ENCODE measurements at places on chromosomes 7 and 10.
A peak's percentile ranks its signal among the peaks of the same experiment; 100 is the strongest.

DNA sequence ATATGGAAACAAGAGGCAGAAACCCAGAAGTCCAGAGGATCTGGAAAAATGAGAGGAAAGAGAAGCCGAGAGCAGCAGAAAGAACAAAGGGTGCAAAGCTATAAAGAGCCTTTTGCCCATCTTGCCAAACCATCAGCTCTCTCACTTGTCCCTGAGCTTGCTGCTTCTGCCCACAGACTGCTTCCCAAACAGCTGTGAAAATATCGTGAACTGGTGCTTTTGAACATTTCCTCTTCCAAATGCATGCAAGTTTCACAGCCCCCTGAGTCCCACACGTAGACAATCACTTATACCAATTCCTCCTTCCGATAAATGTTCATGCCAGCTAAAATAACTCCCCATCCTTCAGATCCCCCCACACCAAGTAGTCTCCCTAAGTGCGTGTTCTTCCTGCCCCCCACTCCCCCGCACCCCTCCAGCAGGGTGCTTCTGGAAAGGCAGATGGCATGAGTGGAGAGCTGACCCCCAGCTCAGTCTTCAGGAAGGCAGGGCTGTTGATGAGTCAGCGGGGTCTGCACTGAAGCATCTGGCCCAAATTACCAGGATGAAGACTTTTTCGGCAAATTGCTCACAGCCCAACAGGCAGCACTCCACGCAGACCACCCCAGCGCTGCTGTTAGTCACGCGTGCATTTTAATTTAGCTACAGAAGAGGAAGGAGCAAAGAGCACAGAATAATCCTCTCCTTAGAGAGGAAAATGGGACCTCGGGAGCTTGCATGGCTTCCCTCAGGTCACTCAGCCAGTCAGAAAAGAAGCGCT is 76.1 kb upstream of the KCNMA1 start:
- no peak for DNase-seq

DNA sequence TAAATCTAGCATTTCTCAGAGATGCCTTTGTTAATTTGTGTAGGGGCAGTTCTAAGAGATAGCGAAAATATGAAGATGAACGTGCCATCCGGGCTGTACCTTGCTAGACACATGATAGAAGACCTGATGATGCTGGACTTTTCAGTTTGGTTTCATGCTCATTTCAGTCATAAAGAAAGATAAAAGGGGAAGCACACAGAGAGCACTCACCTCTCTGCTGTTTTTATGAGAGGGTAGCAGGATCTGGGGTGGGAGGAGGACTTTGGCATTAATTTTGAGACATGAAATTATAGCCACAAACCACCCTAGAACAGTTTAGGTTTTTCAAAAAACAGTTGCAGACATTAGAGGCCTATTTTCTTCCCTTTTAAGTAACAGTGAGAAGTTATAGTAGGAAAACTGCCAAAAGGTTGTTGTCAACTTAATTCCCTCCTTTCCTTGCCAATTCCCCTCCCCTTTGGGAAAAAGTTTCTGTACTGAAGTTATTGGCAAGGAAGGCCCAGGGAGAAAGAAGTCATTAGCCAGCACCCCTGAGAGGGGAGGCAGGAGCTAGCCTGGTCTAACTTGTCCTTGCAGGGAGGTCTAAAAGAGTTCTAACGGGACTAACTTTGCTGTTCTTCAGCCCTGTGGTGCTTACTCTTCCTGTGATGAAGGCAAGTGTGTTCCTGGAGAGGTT is 2.6 kb downstream of the ST7 start:
- DNase-seq: peak; percentile 26

- DNase-seq: no peak
Observed at GRCh38 chr7:117143580-117143979, 179.3 kb downstream of the WNT2 start.

DNA sequence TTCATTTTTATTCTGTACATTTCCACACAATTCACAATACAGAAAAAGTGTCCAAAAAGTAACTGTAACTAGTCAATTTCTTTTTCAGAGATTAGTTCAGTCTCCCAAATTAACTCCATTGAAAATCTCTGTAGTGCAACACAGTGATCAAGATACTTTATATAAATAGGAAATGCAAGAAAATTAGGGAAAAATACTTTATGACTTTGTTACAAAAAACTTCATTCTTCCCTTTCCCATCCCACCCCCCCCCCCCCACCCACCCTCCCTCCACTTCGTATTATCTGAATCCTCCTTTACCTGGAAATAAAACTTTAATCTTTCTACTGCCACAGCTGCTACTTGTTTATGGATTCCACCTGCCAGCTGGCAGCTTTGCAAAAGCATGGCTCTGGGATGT is 37.5 kb upstream of the PTN start:
- DNase-seq: no peak

- DNase-seq: peak; percentile 13
Observed at GRCh38 chr10:76902949-76903348, 734.7 kb downstream of the KCNMA1 start.

DNA sequence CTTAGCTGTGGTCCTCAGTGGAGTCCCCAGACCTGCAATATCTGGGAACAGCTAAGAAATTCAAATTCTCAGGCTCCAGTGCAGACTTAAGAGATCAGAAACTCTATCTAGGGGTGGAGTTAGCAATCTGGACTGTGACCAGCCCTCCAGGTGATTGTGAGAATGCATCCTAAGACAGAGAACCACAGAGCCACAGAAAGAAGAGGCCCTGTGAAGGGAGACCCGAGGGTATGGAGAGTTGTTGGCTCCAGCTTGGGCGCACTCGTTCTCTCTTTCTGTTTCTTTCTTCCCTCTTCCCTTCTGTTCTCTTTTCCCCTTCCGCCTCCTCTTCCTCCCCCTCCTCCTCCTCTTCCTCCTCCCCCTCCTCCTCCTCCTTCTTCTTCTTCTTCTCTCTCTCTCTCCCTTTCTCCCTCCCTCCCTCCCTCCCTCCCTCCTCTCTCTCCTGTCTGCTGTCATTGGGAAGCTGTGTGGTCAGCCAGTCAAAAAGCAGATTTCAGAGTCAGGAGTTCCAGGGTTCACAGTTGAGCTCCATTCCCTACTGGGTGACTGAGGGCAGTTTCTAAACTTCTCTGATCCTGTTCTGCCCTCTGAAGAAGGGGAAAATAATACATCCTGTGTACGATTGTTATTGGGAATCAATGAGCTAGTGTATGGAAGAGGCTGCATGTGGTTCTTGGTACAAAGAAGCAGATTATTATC is 62.1 kb upstream of the STEAP1B start:
- no peak for DNase-seq

DNA sequence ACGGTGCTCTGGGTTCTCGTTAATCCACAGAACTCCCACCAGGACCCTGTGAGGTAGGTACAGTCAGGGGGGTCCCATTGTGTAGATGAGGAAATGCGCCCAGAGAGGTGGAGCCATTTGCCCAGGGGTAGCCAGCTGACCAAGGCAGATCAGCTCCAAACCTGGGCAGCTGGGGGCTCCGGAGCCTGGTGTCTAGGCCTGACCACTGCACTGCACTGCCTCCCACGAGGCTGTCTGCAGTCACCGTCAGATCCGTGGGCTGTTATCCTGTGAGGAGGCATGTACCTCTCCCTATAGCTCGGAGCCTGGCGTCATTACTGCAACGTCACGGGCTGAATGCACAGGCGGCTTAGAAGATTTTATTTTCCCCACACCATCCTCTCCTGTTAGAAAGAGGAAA is 411.8 kb upstream of the FOXK1 start:
- no peak for DNase-seq

DNA sequence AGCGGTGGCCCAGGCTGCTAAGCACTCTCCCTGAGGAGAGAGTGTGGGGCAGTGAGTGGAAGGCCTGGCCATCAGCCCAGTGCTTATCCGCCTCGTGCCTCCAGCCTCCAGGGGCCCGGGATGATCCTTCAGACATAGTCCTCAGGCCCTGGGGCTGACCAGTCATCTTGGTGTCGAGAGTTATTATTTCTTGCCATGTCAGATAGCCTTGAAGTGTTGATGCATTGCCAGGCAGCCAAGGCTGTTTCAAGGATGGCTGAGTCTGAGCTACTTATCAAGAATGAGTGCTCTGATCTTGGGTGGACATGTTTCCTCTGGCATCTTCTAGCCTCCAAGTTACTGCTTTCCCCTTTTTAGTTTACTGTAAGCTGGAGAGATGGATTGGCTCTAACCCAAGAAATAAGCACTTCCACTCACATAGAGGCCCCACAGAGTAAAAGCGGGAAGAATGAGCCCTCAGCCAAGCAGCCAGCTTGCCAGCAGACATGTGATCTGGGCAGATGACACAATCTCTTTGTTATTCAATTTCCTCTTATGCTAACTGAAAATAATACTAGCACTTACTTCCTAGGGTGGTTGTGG is 136.5 kb upstream of the NAMPT start:
- peak; percentile 54 for DNase-seq

- no peak for DNase-seq
Observed at GRCh38 chr7:44914992-44915607, 29.8 kb upstream of the PURB start.

GRCh38 chr10:86187499-86188239 is 178.9 kb downstream of the GRID1 start:
- DNase-seq: no peak

- DNase-seq: no peak
Observed at GRCh38 chr7:101436221-101436735, 73.6 kb downstream of the COL26A1 start.

GRCh38 chr10:77325233-77325537 is 312.4 kb downstream of the KCNMA1 start:
- DNase-seq: no peak

GRCh38 chr7:2974093-2974819 is 69.4 kb downstream of the CARD11 start:
- no peak for DNase-seq

GRCh38 chr10:33612551-33612950 is 278.1 kb upstream of the NRP1 start:
- peak; percentile 28 for DNase-seq

GRCh38 chr10:79328737-79329504 is 18.3 kb upstream of the PPIF start:
- DNase-seq: no peak

DNA sequence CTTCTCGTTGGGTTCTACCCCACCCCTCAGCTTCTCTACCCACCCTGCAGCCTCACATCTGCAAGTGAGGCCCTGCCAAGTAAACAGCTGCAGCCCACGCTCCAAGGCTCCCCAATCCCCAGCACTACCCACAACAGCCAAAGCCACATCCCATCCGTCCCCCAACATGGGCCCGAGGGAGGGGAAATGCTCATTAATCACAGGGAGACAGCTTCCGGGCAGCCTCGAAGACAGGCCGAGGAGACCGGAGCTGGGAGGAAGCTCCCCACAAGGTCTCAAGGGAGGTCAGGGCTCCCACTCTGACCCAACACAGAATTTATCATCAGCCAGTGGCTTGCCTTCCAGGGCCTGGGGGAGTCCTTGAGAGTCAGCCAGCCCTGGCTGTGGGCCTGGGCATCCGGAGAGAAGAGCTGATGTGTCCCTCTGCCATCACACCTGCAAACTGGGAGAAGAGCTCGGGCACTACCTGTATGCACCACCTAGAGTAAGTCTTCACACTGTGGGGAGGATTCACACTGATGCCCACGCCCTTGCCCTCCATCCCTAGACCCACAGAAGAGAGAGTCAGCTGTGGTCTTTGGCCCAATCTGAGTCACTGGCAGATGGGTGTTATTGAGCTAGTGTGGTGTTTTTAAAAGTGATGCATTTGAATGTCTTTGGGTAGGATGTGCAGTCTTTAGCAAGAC is 115.5 kb upstream of the ZMIZ1 start:
- DNase-seq: no peak

GRCh38 chr7:66604198-66604597 is 24.5 kb upstream of the KCTD7 start:
- DNase-seq: no peak

GRCh38 chr10:3357737-3358136 is 185.2 kb upstream of the PITRM1 start:
- no peak for DNase-seq

GRCh38 chr10:48316236-48316635 is 9.8 kb downstream of the MAPK8 start:
- DNase-seq: peak; percentile 18
